ENCODE measurements at places on chromosomes 2 and 18.
A peak's percentile ranks its signal among the peaks of the same experiment; 100 is the strongest.

DNA sequence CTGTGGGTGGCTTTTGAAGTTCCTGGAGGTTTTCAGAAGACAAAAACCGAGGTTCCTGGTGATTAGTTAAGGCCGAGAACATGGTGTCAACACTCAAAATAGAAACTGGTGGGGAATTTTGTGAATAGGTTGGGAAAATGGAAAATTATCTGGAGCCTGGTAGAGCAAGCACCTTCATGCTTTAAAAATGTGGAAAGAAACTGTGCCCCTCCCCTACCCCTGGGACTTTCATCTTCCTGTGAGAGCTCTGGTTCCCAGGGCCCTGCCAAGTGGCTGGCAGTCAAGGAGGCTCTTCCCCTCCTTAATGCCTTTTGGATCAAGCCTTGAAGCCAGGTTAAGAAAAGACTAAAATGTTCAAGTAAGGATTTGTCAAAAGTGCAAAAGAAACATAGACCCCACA lies 1.9 kb upstream of the CRACDL start:
- DNase-seq = no peak

DNA sequence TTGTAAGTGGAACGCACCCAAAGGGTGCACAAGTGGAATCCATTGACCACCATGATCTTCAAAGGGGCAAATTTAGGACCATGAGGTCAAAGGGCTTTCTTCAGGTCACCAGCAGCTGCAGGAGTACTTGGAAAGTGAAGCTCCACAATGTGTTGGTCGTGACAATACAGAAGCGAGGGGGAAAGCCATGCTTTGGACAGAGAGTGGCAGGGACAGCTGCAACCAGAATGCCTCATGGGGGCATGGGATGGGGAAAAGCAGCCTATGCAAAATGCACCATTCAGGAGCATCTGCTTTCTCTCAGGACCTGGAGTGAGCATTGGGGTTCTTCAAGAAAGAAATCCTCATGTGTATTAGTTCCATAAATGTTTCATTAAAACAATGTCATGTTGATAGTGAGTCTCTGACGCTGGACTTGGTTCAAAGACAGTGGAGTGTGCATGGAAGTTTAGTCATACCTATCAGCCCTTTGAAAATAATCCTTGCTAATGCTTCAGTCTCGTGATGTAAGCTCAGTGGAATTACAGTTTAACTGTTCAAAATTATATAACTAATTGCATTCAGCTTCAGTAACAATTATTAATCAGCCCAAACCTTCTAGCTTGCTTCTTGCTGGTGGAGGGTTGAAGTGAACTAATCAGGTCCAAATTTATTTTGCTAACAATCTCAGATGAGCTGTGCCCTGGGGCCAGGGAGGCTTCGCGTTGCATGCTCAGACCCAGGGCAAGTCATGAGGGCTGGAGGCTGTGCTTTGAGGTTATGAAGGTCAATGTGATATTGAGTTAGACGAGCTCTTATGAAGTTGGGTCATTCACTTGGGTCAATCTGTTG lies 41.6 kb downstream of the ACKR3 start:
- DNase-seq = peak; percentile 73

DNA sequence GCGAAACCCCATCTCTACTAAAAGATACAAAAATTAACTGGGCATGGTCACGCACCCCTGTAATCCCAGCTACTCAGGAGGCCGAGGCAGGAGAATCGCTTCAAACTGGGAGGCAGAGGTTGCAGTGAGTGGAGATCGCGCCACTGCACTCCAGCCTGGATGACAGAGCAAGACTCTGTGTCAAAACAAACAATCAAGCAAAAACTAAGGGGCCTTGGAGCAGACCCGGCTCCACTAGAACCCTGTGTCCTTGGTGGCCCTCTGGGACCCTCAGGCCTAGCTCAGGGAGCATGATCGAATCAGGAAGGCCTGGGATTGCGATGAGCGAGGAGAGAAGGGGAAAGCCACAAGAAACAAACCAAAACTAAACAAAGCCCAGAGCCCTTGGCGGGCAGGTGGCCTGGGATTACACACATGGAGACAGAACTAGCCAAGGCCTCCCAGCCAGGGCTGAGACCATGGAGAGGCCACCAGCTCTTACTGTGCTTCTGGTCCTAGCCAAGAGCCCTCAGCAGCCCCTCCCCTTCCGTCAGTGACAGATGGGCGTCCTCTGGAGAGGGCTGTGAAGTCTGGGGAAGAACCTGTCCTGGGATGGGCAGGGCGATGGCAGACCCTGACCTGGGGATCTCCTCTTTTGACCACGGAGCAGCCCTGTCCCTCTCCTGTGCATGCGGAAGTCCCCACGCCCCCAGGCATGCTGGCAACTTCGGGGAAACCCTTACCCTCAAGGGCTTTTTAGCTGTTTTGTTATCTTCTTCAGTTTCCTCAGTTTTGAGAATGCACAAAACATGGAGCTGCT lies 27.4 kb upstream of the CATIP start:
- DNase-seq = no peak

DNA sequence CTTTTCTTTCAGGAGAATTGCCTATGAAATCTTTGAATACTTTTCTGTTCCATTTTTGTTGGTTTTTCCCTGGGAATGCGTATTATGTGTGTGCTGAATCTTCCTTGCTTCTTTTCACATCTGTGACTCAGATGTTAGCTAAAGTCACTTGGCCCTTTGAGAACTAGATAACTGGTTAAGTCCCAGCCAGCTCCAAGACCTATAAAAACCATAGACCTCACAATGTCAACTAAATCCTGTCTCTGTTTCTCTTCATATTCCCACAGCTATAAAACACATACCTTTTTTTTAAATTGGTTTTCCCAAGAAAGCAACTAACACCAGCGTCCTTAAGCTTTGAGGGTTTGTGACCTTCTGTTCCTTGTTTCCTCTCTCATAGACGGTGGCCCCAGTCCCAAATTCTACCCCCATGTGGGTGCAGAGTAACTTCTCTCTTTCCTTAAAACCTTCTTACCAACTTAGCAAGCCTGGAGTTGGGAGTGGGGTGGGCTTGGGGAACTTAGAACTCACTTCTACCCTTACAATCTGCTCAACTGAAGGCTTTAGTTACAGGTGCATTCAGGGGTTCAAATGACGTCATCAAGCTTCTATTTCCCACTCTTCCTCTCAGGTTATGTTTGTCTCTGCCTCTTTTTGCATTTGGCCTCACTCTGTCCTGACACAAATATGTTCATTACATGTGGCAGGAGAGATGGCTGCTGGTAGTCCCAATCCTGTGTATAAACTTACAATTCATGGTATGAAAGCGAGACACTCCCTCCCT lies 58.1 kb upstream of the TGIF1 start:
- no peak for DNase-seq

DNA sequence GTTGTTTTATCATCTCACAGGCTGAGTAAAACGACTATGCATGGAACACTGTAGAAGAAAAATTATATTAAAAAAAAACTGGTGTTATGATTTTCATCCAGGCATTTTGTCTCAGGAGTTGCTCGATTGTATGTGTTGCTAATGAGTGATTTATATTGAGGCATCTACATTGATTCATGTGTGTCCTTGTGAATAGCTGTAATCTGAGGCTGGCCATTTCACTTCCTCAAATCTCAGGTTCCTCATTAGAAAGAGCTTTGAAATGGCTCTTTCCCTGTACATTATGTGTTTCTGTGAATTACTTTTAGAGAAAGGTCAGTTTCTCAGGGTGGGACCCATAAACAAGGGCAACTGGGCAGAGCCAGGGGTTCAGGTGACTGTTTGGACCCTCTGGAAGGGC lies 2.3 kb downstream of the IL18R1 start:
- no peak for DNase-seq

- DNase-seq = no peak
These were observed 221.3 kb upstream of the TMEFF2 start for GRCh38 chr2:192416060-192416459.

DNA sequence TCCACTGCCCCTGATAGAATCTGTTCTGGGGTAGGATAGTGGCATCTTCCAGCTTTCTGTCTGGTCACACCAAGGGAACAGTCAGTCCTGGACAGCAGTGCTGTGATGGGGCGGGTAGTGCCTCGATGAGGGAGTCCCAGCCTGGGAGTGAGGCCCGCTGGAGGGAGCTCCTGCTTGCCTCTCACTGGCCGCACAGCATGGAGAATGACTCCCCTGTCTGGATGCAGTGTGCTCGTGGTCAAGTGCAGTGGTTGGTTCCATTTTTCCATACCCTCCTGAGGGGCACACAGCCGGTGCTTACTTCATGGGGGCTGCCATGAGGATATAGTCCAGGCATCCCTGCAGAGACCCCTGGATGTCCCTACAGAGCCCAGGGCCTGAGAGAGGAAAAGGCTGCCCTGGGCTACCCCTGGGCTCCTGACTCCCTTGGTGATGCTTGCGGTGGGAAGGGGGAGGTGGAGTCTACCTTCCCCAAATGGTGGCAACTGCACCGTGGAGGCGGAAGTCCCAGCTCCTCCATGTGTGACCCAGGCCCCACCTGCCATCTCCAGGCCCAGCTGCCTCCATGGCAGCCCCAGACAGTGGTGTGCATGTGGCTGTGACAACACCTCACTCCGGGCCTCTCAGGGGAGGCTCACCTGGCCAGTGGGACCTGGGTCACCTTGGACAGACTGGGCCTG lies 212.5 kb downstream of the GLI2 start:
- no peak for DNase-seq

GRCh38 chr2:99834426-99834825 lies 308.0 kb downstream of the AFF3 start:
- no peak for DNase-seq

- no peak for DNase-seq
These were observed 1.4 kb upstream of the FAM110C start for GRCh38 chr2:47737-48136.

DNA sequence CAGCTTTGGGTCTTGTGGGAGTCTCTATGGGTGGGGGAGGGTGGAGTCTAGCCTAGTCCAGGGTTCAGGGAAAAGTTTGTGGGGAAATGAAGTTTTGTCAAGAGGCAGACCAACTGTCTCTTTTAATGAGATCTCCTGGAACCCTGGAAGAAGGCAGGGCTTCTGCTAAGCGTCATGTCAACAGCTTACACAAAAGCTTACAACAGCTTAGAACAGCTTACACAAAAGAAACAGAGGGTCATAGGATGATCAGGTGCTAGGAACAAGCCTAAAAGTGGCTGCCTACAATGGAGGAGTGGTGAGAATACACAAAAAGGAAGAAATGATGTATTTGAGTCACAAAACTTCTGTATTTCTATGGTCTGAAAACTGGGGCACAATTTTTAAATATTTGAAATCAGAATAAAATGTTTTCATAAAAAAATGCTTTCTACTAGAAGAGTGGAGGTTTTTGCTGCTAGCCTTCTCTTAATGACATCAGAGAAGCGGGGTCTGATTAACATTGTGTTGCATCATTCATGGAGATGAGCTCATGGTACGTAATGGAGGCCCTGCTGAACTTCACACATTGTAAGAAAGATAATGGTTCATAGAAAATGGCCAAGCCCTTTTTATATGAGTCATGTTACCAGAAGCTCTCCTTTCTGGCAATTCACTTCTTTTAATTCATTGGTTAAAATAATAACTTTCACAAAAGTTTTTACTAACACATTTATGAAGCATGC lies 351.0 kb downstream of the PIK3C3 start:
- DNase-seq = peak; percentile 44

DNA sequence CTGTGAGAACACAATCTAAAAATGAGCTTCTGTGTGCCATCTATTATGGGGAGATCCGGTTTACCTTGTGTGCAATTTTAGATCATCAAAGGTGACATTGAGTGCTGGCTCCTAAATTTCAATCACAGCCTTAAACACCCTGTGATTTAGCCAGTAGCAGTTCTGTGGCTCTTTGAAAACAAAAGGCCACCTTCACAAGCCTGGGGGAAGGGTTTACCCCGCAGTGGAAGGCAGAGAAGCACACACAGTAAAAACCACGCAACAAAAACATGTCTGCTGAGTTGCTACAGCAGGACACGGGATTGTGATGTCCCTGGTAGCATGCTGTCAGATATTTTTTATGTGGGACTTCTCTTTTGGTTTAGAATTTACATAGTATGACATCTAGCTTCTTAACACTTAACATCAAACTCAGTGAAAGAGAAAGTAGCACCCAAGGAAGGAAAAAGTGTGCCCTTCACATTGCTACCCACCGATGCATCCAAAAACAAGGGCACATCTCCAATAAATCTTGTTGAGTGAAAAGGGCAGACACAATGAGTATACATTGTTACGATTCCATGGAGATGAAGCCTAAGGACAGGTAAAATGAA lies 56.1 kb upstream of the RNF152 start:
- DNase-seq = no peak

DNA sequence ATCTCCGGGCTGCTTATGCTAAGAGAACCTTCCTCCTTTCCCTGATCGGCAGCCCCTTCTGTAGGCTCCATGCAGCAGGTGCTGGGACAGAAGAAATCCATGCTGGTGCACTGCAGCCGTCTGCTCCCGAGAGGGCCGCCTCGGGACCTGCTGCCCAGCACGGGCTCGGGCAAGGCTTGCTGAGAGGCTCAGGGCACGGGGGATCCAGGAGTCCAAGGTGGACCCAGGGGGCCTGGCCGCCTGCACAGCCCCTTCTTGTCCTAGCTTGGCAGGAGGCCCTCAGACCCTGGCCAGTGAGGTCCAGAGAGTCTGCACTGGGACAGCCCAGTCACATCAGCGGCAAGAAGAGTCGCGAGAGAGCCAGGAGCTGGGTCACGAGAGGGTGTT lies 13.3 kb upstream of the DUSP2 start:
- DNase-seq = no peak

GRCh38 chr18:78719821-78720220 lies 259.8 kb upstream of the SALL3 start:
- DNase-seq = no peak

- no peak for DNase-seq
These were observed 44.2 kb upstream of the LYPD6B start for GRCh38 chr2:148994341-148994740.

GRCh38 chr2:134648586-134648985 lies 70.2 kb downstream of the TMEM163 start:
- DNase-seq = no peak

- no peak for DNase-seq
These were observed 17.1 kb upstream of the ZDBF2 start for GRCh38 chr2:206257350-206257749.

GRCh38 chr2:96617012-96617411 lies 21.1 kb downstream of the KANSL3 start:
- no peak for DNase-seq

- DNase-seq = no peak
These were observed 78.3 kb downstream of the CMPK2 start for GRCh38 chr2:6787376-6787775.

- peak; percentile 78 for DNase-seq
These were observed 40.5 kb upstream of the NABP1 start for GRCh38 chr2:191637182-191638078.

DNA sequence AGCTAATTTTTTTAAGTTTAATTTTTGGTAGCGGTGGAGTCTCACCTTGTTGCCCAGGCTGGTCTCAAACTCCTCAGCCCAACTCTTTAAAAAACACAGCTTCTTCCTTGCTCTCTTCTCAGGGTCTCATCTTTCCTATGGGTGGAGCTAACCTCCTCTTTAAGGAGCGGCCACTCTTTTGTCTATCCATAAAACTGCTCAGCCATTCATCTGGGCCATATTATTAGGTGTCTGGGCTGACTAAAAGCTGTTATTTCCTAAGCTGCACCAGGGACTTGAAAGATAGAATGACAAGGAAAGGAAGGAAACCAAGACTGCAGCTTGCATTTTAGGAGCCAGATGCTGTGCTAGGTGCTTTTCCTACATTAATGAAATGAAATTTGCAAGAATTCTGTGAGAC lies 35.8 kb upstream of the THOC1 start:
- DNase-seq = no peak

GRCh38 chr18:73535189-73535588 lies 612.4 kb downstream of the FBXO15 start:
- no peak for DNase-seq
